ENCODE measurements at places on chromosomes 2 and 18. TPM values are rescaled to one million over a fixed set of nuclear protein-coding genes. Genes with fewer than 3 reads are reported as not detected.

The KLHL14 gene
- total RNA-seq, result not detected

The SMYD1 gene
- not detected for total RNA-seq

The VWA3B gene
- total RNA-seq, result not detected

The LOXHD1 gene
- not detected for total RNA-seq

The TUBB6 gene
- total RNA-seq, result 774 TPM

The COL3A1 gene
- 0.24 TPM for total RNA-seq

The DSG4 gene
- total RNA-seq, result 0.04 TPM

The ERFE gene
- total RNA-seq, result 0.75 TPM

The IL1F10 gene
- total RNA-seq, result not detected

The GDF7 gene
- not detected for total RNA-seq

The DUSP2 gene
- 1.9 TPM for total RNA-seq

The MARCO gene
- total RNA-seq, result 0.11 TPM

The RTP5 gene
- not detected for total RNA-seq

The CASP8 gene
- total RNA-seq, result 22.4 TPM

The FTCDNL1 gene
- total RNA-seq, result 1.4 TPM

The GPAT2 gene
- 2.8 TPM for total RNA-seq

The TIMM21 gene
- total RNA-seq, result 45.9 TPM

The OXER1 gene
- total RNA-seq, result not detected

The DPP4 gene
- 2.8 TPM for total RNA-seq

The CROCC2 gene
- total RNA-seq, result not detected

The MROH2A gene
- total RNA-seq, result 0.11 TPM

The ZNF804A gene
- not detected for total RNA-seq

The WDSUB1 gene
- 5.7 TPM for total RNA-seq

The FOXI3 gene
- total RNA-seq, result 0.04 TPM

The YPEL5 gene
- 33.5 TPM for total RNA-seq

The LAMA1 gene
- total RNA-seq, result 7.5 TPM

The DYNAP gene
- not detected for total RNA-seq

The REG1B gene
- not detected for total RNA-seq

The CHRND gene
- not detected for total RNA-seq

The TMEM178A gene
- total RNA-seq, result not detected

The IHH gene
- not detected for total RNA-seq
